Frontal cortex (tissue), 4 donors: ENCODE measurements at places on chromosomes 12 and 14. TPM values are rescaled to one million over a fixed set of nuclear protein-coding genes. Genes with fewer than 3 reads are reported as not detected.

The IL31 gene
- total RNA-seq: not detected

The TMED8 gene
- 25.3 TPM for total RNA-seq

The CLEC2A gene
- not detected for total RNA-seq

The WNT5B gene
- 22.0 TPM for total RNA-seq

The IGF1 gene
- 2.9 TPM for total RNA-seq

The LRRC43 gene
- total RNA-seq: 2.0 TPM

The KLRK1 gene
- 0.82 TPM for total RNA-seq

The NOVA1 gene
- total RNA-seq: 34.6 TPM

The SERPINA4 gene
- not detected for total RNA-seq

The ANKRD33 gene
- total RNA-seq: not detected

The AGAP2 gene
- total RNA-seq: 25.7 TPM

The ERP27 gene
- not detected for total RNA-seq

The ANO4 gene
- total RNA-seq: 88.9 TPM

The PTHLH gene
- not detected for total RNA-seq

The RBM19 gene
- 14.7 TPM for total RNA-seq

The KRT77 gene
- total RNA-seq: not detected

The GALNT16 gene
- 4.1 TPM for total RNA-seq

The TMEM116 gene
- total RNA-seq: 43.2 TPM

The AP1G2 gene
- total RNA-seq: 12.6 TPM

The GNG2 gene
- 400 TPM for total RNA-seq

The ANKS1B gene
- 329 TPM for total RNA-seq

The C12orf54 gene
- not detected for total RNA-seq

The FAM222A gene
- 2.9 TPM for total RNA-seq

The MYF5 gene
- total RNA-seq: not detected

The PNP gene
- total RNA-seq: 5.3 TPM

The SYT10 gene
- total RNA-seq: 6.9 TPM

The CLSTN3 gene
- 75.0 TPM for total RNA-seq

The EIF2S3B gene
- total RNA-seq: 1.6 TPM

The MDP1 gene
- 18.8 TPM for total RNA-seq

The CISTR gene
- total RNA-seq: not detected

The BEGAIN gene
- 8.6 TPM for total RNA-seq

The ACVRL1 gene
- total RNA-seq: 9.4 TPM

The WNT1 gene
- total RNA-seq: not detected

The OTX2 gene
- total RNA-seq: 0.41 TPM

The OVCH1 gene
- 0.41 TPM for total RNA-seq

The KRT83 gene
- not detected for total RNA-seq

The FGF23 gene
- total RNA-seq: not detected

The NANOG gene
- not detected for total RNA-seq

The MANSC4 gene
- 0.41 TPM for total RNA-seq

The CD163 gene
- 1.6 TPM for total RNA-seq

The LRP1-AS gene
- not detected for total RNA-seq
